Activated naive CD4-positive, alpha-beta T cell treated with anti-CD3 and anti-CD28 coated beads for 36 hours (primary cell): ENCODE measurements at places on chromosomes 11 and 22. TPM values are rescaled to one million over a fixed set of nuclear protein-coding genes. Genes with fewer than 3 reads are reported as not detected.

GRCh38 chr11:13674799-13675509, 6.5 kb downstream of the FAR1 start:
- no peak for DNase-seq

PLAAT2 gene
- not detected for total RNA-seq

- no peak for DNase-seq
Observed at GRCh38 chr22:41696703-41697102, 2.6 kb upstream of the MEI1 start.

GRCh38 chr22:37253126-37253660, 9.1 kb upstream of the RAC2 start:
- DNase-seq = no peak

DNA sequence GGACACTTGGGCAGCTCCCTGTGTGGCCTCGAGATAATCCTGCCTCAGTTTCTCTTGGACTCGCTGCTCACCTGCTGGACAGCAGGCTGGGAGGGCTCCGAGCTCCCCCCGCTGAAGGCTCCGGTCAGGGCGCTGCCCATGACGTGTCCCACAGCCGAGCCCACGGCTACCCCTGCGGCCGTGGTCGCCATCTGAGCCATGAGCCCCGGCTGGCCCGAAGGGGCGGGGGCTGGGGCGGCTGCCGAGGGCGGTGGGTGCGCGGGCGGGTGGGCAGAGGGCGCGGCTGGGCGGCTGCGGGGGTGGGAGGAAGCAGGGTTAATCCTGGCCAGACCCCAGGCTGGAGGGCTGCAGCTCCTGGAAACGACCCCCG, 484 bp downstream of the CHCHD10 start:
- DNase-seq = no peak

DNA sequence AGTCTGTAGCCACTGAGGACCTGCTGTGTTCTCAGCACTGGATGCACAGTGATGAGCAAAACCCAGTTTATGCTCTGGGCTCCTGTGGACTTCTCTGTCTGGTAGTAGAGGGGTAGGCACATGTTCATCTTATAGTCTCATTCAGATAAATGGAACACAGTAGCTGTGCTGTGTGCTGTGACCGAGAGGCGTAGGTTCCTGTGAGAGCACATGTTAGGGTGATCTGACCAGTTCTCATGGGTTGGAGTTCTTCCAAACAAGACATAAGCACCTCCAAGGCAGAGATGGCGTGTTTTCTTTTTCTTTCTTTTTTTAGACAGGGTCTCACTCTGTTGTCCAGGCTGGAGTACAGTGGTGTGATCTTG, 154.8 kb upstream of the RASSF10 start:
- DNase-seq = no peak

B4GALNT4 gene
- total RNA-seq = 5.2 TPM

DNA sequence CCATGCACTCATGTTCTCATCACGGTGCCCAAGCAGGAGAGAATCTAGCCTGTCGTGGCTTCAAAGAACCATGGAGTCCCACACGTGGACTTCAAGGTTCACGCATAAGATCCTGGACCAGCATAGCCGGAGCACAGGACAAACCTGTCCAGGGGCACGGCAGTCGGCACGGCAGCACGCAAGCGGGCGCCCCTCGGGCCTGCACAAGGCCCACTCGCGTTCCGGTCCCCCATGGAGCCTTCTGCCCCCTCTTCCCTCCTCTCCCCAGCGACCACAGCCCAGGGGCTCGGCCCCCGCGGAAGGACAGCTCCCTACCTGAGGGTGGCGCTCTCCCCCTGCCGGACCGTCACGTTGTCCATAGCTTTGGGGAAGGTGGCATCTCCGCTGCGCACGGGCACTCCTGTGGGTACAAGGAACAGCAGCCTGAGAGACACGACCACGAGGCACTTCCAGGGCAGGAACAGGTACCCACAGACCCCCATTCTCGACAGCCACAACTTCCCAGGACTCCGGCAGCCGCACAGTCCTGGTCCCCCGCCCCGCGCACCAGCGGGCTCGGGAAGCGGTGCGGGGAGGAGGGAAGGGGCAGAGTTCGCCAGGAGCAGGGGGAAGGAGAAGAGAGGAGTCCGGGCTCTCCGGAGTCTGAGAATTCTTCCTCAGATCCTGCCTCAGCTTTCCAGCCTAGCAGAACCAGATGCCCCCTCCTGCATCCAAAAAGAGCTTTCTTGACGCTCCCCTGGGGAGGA, 589.5 kb downstream of the OPCML start:
- DNase-seq = no peak

GRCh38 chr11:61829806-61830205, 1.7 kb downstream of the FADS2 start:
- no peak for DNase-seq

- peak; percentile 71 for DNase-seq
Observed at GRCh38 chr11:128686745-128687177, 7.1 kb upstream of the FLI1 start.
